Nasal cavity respiratory epithelium epithelial cell of viscerocranial mucosa (primary cell): ENCODE measurements at places on chromosomes 5 and 9. TPM values are rescaled to one million over a fixed set of nuclear protein-coding genes. Genes with fewer than 3 reads are reported as not detected.

ENTPD2 gene
- total RNA-seq = 1.8 and 3.1 TPM in 2 replicates

FAM200C gene
- total RNA-seq = 1.7 and 3.8 TPM in 2 replicates

OBP2B gene
- total RNA-seq = not detected in 2 replicates

PHF24 gene
- 0.14 and 0.68 TPM in 2 replicates for total RNA-seq

SVEP1 gene
- under 0.01 and 0.28 TPM in 2 replicates for total RNA-seq

CANX gene
- 899 and 1,499 TPM in 2 replicates for total RNA-seq

SLC25A2 gene
- 0.14 TPM in 1 of 2 replicates, not detected in the other for total RNA-seq

SLC6A19 gene
- not detected in 2 replicates for total RNA-seq

PTTG1 gene
- 24.3 and 25.8 TPM in 2 replicates for total RNA-seq

CYSRT1 gene
- 1.6 and 3.8 TPM in 2 replicates for total RNA-seq

PAEP gene
- total RNA-seq = not detected in 2 replicates

WDR38 gene
- not detected in 2 replicates for total RNA-seq

KIF4B gene
- under 0.01 TPM in 1 of 2 replicates, not detected in the other for total RNA-seq

MCTP1 gene
- total RNA-seq = 12.3 and 14.1 TPM in 2 replicates

SPINK5 gene
- 30.3 and 51.3 TPM in 2 replicates for total RNA-seq

OLFM1 gene
- not detected in 2 replicates for total RNA-seq

DMRT2 gene
- under 0.01 and 0.50 TPM in 2 replicates for total RNA-seq

IFNA8 gene
- total RNA-seq = not detected in 2 replicates

DAB2 gene
- total RNA-seq = 0.34 and 10.2 TPM in 2 replicates

OR1J2 gene
- not detected in 2 replicates for total RNA-seq

TMEM267 gene
- total RNA-seq = 28.4 and 40.6 TPM in 2 replicates

NXNL2 gene
- under 0.01 and 0.07 TPM in 2 replicates for total RNA-seq

TSPAN17 gene
- 35.5 and 45.9 TPM in 2 replicates for total RNA-seq

PRR16 gene
- 0.34 and 0.36 TPM in 2 replicates for total RNA-seq

CDH6 gene
- total RNA-seq = under 0.01 and 0.14 TPM in 2 replicates

CCDC152 gene
- 0.21 and 0.68 TPM in 2 replicates for total RNA-seq

IFNA13 gene
- total RNA-seq = not detected in 2 replicates

AQP3 gene
- total RNA-seq = 72.8 and 110 TPM in 2 replicates

NR5A1 gene
- total RNA-seq = not detected in 2 replicates

PCDHA3 gene
- 0.57 TPM in 1 of 2 replicates, not detected in the other for total RNA-seq

SHOC1 gene
- under 0.01 and 0.07 TPM in 2 replicates for total RNA-seq
